Stimulated activated CD4-positive, alpha-beta T cell treated with anti-CD3 and anti-CD28 coated beads, TNF-alpha, amount 100 ng/mL, for 48 hours (primary cell): ENCODE measurements at places on chromosomes 3 and 15.

- DNase-seq: no peak
Measured at GRCh38 chr3:31482493-31483200, 50.1 kb upstream of the STT3B start.

GRCh38 chr3:42486814-42487565 is 15.5 kb upstream of the VIPR1 start:
- DNase-seq: no peak

GRCh38 chr3:152937234-152937633 is 102.3 kb downstream of the P2RY1 start:
- DNase-seq: no peak

DNA sequence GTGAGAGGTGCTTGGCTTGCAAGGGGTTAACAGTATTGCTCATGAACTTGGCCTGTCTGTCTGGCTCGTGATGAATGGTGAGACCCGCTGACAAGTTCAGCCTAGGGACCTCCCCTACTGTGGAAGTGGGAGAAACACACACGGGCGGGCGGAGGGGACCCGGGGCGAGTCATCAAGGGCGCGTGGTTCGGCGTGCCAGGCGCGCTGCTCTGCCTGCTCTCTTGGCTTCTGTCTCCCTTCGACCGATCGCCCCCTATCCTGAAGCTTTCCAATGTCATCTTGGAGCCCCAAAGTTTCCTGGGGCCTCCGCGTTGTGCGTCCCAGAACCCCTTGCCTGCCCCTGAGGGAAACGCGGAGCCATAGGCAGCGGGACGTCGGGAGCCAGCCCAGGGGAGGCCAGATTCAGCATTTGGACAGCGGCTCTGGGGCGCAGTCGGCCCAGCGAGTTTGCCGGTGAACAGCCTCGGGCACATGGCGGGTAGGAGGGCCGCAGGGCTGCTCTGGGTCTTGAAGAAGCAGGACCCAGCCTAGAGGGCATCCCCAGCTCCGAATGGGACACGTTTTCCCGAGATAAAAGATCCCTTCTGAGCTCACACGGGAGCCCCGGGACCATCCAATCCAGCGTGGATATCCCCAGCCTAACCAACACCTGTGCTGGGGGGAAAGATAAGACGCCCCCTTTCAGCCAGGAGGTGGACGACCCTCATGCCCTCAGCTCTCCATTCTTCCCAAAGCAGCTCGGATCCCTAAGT is 27.0 kb upstream of the POLG start:
- DNase-seq: peak; percentile 33
